ENCODE measurements at places on chromosomes 11 and 22. TPM values are rescaled to one million over a fixed set of nuclear protein-coding genes. Genes with fewer than 3 reads are reported as not detected.

TUT1 gene
- 11.9 TPM for total RNA-seq

RAG2 gene
- not detected for total RNA-seq

MS4A6A gene
- total RNA-seq, result not detected

BRSK2 gene
- total RNA-seq, result not detected

TEX54 gene
- not detected for total RNA-seq

IL17REL gene
- total RNA-seq, result not detected

GLB1L3 gene
- not detected for total RNA-seq

CXCR5 gene
- total RNA-seq, result not detected

CEND1 gene
- 0.49 TPM for total RNA-seq

MRPL48 gene
- 25.1 TPM for total RNA-seq

CHRM1 gene
- total RNA-seq, result not detected

OR5A1 gene
- not detected for total RNA-seq

OR51B4 gene
- total RNA-seq, result not detected

SLC39A13 gene
- 104 TPM for total RNA-seq

GSTT2B gene
- total RNA-seq, result 1.8 TPM

TRIM49 gene
- total RNA-seq, result not detected

SYTL2 gene
- 5.2 TPM for total RNA-seq

MB gene
- not detected for total RNA-seq

TENM4 gene
- total RNA-seq, result 4.2 TPM

KCNJ11 gene
- not detected for total RNA-seq

OSBP2 gene
- 0.81 TPM for total RNA-seq

PAFAH1B2 gene
- total RNA-seq, result 53.0 TPM

CYB561A3 gene
- 64.8 TPM for total RNA-seq

KCTD17 gene
- 13.9 TPM for total RNA-seq

MMP27 gene
- total RNA-seq, result not detected

PAK1 gene
- 16.0 TPM for total RNA-seq

OR2AG2 gene
- not detected for total RNA-seq

OMP gene
- total RNA-seq, result not detected

Data from cardiac ventricle fibroblast (primary cell).